ENCODE measurements at places on chromosomes 7 and 10. TPM values are rescaled to one million over a fixed set of nuclear protein-coding genes. Genes with fewer than 3 reads are reported as not detected.

DNA sequence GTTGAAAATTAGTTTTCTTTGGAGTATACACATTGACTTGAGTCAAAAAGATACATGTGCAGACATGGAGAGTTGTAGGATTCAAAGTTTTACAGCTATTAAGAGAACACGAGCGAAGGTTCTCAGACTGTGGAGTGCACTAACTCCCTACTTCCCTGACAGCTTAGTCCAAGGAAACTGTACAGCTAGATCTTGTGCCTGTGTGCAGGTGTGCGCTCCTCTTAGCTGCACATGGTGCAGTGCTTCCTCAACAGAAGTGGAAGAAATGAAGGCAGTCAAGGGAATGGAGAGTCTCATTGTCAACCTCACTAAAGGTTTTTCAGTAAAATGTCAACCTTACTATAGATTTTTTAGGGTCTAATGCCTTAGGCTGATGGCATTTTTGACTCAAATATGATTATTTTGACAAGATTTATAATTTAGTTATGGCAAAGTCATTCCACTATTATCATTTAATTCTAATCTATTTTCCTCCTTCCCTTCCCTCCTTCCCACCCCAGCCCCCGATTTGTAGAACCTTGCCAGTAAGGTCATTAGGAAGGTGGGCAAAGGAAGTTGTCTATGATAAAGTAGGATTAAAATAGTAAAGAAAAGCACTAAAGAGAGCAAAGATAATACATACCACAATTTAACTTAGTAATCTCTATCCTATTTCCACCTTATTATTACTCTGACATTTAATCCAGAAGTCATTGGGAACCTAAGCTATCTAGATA lies 13.6 kb downstream of the PDK4 start:
- DNase-seq = no peak

- peak; percentile 80 for DNase-seq
These were observed 386 bp downstream of the ABHD11 start for GRCh38 chr7:73738220-73738611.

- DNase-seq = peak; percentile 13
These were observed 34.9 kb downstream of the BAIAP2L1 start for GRCh38 chr7:98365863-98366561.

GRCh38 chr10:131792809-131793208 lies 108.0 kb upstream of the PPP2R2D start:
- DNase-seq = no peak

DNA sequence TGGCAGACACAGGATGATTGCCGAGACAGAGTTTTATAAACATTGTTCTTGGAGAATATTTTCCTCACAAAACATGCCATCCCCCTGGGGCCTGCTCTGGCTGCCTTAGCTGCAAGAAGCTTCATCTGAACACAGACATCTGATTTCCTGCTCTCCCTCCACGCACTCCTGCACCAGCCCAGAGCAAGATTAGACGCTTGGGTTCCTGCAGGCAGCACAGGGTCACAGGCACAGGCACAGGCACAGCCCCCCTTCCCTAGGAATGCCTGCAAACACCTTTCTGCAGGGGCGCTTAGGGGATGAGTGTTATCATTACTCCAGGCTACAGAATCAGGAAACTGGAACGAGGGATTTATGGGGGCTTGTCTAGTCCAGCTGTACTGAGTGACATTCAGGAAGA lies 450.3 kb downstream of the GRID1 start:
- no peak for DNase-seq

GRCh38 chr10:53284615-53285182 lies 512.1 kb upstream of the MBL2 start:
- no peak for DNase-seq

- peak; percentile 87 for DNase-seq
These were observed 116.2 kb downstream of the SH3PXD2A start for GRCh38 chr10:103739039-103739764.

DNA sequence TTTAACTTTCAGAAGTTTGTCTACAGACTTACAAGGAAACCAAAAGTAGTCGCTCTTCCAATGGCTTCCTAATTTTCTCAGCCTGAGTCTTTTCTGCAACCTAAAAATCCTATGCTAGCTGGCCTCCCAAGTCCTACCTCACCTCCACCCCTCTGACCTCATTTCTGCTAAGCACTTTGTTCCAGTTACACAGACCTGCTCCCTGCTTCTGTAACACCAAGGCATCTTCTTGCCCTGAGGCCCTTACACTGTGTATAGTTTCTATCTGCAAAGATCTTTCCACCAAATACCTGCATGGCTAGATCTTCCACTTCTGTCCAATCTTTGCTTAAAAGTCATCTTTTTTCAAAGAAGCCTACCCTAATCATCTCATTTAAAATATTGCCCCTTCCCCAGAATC lies 1.9 kb upstream of the SNX13 start:
- no peak for DNase-seq

DNA sequence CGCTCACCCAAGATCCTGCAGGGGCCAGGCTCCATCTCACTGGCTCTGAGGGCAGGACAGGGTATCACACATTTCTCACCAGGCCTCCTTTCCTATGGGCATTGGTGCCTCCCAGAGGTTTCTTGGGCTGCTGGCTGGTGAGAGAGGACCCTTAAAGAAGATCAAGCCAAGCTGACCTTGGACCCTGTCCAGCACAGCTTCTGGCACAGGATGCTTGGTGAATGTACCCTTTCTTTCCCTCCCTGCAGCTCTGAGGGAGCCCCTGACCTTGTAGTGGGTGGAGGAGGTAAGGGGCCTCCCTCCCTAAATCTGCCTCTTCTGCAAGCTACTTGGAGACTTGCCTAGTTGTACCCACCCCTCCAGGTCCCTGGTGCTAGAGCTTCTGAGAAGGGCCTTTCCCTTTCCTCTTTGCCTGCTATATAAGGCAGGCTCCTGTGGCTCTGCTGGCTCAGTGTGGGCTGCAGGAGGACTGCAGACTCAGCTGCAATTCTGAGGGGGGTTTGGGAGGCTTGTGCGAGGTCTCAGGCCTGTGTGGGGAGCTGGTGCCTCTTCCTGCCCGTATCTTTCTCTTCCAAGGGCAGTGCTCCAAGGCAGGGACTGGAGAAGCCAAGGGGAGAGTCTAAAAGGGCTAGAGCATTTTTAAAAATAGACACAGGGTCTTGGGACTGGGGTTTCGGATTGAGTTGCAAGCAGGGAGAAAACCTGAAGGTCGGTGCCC lies 11.7 kb upstream of the TRIM8 start:
- no peak for DNase-seq

- DNase-seq = no peak
These were observed 108.3 kb downstream of the COL28A1 start for GRCh38 chr7:7427363-7427762.

DNA sequence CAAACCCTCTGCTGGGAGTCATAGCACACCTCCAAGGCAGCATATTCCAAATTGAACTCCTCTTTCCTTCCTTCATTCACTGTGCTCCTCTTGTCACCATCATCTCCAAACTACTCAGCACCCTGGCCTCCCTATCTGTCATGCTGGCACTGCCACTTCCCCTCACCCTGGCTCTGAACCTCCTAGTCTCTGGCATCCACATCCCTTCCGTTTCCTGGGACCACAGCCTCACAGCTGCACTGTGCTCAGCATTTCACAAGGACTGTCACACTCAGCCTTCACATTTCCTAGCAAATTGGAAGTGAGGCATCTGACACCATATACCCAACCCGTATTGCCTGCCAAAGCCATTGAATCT lies 124.7 kb downstream of the WDR11 start:
- no peak for DNase-seq

GRCh38 chr7:106493041-106493731 lies 167.8 kb downstream of the CCDC71L start:
- no peak for DNase-seq

DNA sequence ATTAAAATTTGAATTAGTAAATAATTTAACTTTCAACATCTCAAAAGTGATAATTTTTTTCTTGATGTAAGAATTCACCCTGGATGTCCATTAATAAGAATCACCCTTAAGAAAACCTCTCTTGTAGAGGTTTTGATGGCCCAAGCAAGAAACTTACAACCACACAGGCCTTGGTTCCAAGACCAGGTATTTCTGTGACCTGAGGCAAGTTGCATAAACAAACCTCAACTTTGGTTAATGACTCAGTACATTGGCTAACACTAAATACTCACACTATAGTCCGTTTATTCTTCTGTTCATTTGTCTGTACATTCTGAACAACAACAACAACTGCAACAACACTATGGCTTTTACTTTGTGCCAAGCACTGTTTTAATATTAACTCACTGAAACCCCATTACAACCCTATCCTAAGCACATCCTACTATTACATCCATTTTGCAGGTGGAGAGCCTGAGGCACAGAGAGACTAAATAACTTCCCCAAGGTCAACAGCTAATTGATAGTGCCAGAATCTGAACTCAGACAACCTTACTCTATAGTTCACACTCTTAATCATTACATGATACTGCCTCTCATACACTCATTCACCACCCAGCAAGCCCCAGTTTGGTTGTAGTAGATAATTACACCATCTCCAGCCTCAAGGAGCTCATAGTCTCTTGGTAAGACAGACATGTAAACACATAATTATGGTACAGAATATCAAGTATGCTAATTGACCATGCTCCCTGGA lies 6.6 kb downstream of the ANK3 start:
- peak; percentile 33 for DNase-seq

DNA sequence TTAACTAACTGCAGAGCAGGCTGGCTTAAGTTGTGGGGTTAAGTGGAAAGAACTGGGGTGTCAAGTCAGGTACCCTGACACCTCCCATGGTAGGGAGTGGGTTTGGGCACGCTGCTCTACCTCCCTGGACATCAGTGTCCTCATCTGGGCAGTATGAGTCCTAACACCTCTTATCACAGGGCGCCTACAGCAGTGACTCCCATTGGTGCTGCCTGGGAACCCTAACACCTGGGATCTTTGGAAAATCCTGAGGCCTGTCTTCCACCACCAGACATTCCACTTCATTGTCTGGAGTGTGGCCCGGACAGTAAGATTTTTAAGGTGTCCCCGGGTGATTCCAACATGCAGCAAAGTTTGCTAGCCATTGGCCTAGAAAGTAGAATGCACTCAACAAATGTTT lies 239.1 kb downstream of the SKAP2 start:
- no peak for DNase-seq

DNA sequence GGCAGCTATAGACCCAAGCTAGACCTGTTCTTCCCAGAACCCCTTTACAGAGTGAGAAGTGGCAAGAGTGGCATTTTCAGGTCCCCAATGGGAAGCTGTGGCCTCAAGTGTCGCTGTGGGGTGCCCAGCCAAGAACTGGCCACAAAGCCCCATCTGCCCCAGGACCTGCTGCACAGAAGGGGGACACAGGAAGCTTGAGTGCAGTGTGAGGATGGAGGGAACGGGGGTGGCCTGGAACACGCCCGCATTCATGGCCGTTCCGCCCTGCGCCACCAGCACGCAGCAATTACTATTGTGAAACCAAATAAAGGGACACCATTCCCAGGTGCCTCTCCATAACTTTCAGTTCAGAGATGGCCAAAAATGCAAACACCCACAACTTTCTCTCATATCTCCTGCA lies 237.6 kb upstream of the TCERG1L start:
- DNase-seq = no peak

DNA sequence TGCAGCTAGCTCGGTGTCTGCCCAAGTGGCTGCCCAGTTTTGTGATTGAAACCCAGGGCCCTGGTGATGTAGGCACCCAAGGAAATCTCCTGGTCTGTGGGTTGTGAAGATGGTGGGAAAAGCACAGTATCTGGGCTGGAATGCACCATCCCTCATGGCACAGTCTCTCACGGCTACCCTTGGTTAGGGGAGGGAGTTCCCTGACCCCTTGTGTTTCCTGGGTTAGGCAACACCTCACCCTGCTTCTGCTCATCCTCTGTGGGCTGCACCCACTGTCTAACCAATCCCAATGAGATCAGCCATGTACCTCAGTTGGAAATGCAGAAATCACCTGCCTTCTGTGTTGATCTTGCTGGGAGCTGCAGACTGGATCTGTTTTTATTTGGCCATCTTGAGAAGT lies 27.6 kb downstream of the GIMAP4 start:
- no peak for DNase-seq

GRCh38 chr10:112336556-112337201 lies 37.2 kb upstream of the ACSL5 start:
- no peak for DNase-seq

WIPF3 gene
- total RNA-seq = not detected

EFCAB10 gene
- not detected for total RNA-seq

CPA1 gene
- total RNA-seq = not detected

RNF32 gene
- 1.6 TPM for total RNA-seq

BICC1 gene
- total RNA-seq = 12.2 TPM
